A549 treated with RU486 at 1 μM for 4 hours (cell line): ENCODE measurements at places on chromosomes 11 and 22. TPM values are rescaled to one million over a fixed set of nuclear protein-coding genes. Genes with fewer than 3 reads are reported as not detected.

The GAL gene
- total RNA-seq: 12.6 to 22.8 TPM (median 19.1 TPM) in 5 replicates

The CCDC15 gene
- total RNA-seq: 0.39 to 0.71 TPM (median 0.55 TPM) in 5 replicates

The TSGA10IP gene
- not detected in 5 replicates for total RNA-seq

The RAB36 gene
- 6.7 to 8.1 TPM (median 8.0 TPM) in 5 replicates for total RNA-seq

The PRAME gene
- 98.9 to 108 TPM (median 104 TPM) in 5 replicates for total RNA-seq

The OR5D14 gene
- not detected in 5 replicates for total RNA-seq

The SAA4 gene
- total RNA-seq: not detected in 5 replicates

The CDPF1 gene
- total RNA-seq: 6.7 to 11.8 TPM (median 9.8 TPM) in 5 replicates

The LIPT2 gene
- 1.8 to 4.2 TPM (median 2.4 TPM) in 5 replicates for total RNA-seq

The MRGPRX3 gene
- total RNA-seq: not detected in 5 replicates

The CFAP68 gene
- total RNA-seq: 30.1 to 34.3 TPM (median 32.2 TPM) in 5 replicates

The ZNF202 gene
- 8.8 to 10.8 TPM (median 9.9 TPM) in 5 replicates for total RNA-seq

The VSIG10L2 gene
- not detected in 5 replicates for total RNA-seq

The HORMAD2 gene
- total RNA-seq: not detected in 5 replicates

The OR4C3 gene
- not detected in 5 replicates for total RNA-seq

The IL18 gene
- 62.5 to 98.1 TPM (median 93.9 TPM) in 5 replicates for total RNA-seq

The PAX6 gene
- total RNA-seq: 0.90 to 2.3 TPM (median 1.5 TPM) in 5 replicates

The APOL5 gene
- total RNA-seq: not detected in 5 replicates

The RAB6A gene
- total RNA-seq: 41.2 to 61.9 TPM (median 61.2 TPM) in 5 replicates

The RFPL1 gene
- not detected in 5 replicates for total RNA-seq

The RFPL2 gene
- total RNA-seq: 0.09 to 0.23 TPM (median 0.13 TPM) in 4 of 5 replicates, not detected in the other

The ASPHD2 gene
- total RNA-seq: 0.83 to 1.3 TPM (median 1.0 TPM) in 5 replicates
